ENCODE measurements at places on chromosomes 13 and 19.

GRCh38 chr19:39413272-39413910, 922 bp downstream of the PLEKHG2 start:
- peak; percentile 86 for DNase-seq

- DNase-seq, result no peak
Observed at GRCh38 chr19:45087531-45087930, 5.4 kb upstream of the PPP1R37 start.

GRCh38 chr13:56412856-56413255, 727.9 kb upstream of the PRR20A start:
- no peak for DNase-seq

DNA sequence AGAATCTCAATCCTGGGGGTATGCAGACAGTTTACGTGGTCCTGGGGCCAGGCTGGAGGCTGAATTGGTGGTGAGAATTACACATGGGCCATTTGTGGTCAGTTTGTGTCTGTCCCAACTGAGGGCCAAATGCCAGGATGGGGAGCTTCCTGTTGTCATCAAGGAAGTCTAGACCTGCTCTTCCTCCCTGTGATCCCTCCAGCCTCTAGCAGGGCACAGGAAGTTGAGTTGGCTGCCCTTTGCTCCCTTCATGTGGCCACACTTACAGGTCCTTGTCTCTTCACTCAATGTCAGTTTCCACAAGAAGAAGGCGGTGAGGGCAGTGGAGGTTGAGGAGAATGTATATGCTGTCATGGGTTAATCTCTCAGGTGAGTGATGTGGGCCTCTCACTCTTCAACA, 30.1 kb downstream of the SIGLEC7 start:
- DNase-seq, result no peak

- no peak for DNase-seq
Observed at GRCh38 chr13:25391932-25392331, 20.2 kb downstream of the ATP8A2 start.

- no peak for DNase-seq
Observed at GRCh38 chr13:95784161-95784899, 107.4 kb downstream of the DNAJC3 start.

DNA sequence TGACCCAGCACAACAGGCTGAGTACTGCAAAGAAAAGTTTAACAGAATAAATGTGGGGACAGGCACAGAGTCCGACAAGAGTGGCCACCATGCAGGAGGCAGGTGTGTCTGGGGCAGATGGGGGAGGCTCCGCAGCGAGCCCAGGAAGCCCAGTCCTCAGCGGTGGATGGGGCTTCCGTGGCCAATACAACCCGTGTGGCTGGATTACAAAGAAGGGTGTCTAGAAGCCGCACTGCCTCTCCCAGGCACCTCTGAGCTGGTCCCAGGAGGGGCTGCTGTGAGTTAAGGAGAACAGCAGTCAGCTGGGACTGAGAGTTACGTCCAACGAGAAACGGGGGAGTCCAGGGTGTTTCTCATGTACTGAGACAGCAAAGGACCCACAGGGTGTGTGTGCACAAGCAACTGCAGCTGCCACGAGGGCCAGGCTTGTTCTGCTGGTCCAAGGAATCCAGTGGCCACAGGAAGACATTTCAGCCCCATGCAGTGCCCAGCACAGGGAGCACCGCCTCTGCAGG, 70.2 kb downstream of the SPACA7 start:
- DNase-seq, result peak; percentile 34

DNA sequence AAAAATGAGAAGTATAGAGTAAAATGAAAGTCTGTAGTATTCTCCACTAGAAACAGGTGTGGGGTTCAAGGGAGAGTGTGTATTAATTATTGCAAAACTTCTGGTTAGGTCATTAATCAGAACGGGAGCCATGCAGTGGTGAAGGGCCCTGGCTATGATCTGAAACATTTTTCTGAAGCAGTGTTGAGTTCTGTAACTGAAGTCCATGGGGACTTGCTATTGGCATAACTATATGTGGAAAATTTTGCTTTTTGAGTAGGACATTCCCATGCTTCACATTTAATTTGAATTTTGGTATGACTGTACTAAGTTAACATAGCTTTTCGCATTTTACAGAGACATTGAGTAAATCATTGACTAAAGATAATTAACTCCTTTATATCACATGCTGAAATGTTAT, 67.5 kb downstream of the LRCH1 start:
- no peak for DNase-seq

DNA sequence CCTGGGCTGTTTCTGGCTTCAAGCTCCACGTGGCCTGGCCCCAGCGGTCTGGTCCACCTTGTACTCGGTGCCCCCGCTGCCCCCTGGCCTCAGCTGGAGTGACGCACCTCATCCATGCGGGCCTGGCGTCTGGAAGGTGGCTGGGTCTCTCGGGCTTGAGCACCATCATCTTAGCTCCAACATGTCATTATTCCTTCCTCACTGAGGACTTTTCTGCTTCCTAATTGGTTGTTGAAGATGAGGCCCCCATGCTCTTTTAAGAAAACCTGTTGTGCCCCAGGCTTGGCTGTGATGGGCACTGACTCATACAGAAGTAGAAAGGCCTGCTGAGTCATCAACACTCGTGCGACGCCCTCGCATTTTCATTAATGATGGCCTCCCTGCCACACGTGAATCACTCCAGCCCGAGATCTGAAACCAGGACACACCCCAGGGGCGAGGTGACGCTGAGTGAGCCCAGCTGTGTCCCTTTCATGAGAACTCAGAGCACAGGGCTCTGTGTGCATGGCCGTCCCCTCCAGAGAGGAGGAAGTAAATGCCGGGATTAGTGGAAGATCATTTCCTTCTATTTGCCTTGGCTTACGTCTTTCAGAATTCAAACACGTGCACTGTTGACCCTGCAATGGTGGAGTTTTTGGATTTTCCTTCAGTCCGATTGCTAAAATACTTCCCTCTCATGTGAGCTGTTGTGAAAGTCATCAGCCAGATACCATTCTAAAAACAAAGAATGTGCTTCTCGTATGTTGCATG, 14.0 kb upstream of the GJA3 start:
- DNase-seq, result peak; percentile 63

GRCh38 chr13:114142137-114142550, 9.7 kb upstream of the RASA3 start:
- no peak for DNase-seq

- DNase-seq, result no peak
Observed at GRCh38 chr19:44816301-44816700, 7.4 kb downstream of the BCAM start.

DNA sequence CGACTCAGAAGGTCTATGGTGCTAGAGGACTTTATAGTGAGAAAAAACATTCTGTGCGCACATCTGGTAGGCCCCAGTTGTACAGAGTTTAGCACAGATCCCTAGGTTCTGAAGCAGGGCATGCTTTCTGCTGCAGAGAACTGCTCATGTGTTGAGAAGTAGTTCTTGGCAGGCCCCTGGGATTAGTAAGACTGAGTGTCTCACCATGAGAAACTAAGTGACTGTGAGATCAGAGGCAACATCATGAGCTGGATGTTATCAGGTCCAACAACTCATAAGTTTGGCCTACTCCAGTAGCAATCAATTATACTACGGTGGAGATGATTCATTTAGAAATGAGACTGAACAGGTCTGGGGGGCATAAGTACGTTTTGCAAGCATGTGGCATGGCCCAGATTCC, 507.4 kb upstream of the KLF12 start:
- no peak for DNase-seq

- DNase-seq, result no peak
Observed at GRCh38 chr19:52567921-52568320, 2.2 kb upstream of the ZNF701 start.

GRCh38 chr19:48695743-48696352, at the start of gene FUT2:
Gene FUT2, plus strand, starts transcription at chr19:48695971. Its CDS starts 6,986 bp downstream, at chr19:48702957.
- DNase-seq, result peak; percentile 89

DNA sequence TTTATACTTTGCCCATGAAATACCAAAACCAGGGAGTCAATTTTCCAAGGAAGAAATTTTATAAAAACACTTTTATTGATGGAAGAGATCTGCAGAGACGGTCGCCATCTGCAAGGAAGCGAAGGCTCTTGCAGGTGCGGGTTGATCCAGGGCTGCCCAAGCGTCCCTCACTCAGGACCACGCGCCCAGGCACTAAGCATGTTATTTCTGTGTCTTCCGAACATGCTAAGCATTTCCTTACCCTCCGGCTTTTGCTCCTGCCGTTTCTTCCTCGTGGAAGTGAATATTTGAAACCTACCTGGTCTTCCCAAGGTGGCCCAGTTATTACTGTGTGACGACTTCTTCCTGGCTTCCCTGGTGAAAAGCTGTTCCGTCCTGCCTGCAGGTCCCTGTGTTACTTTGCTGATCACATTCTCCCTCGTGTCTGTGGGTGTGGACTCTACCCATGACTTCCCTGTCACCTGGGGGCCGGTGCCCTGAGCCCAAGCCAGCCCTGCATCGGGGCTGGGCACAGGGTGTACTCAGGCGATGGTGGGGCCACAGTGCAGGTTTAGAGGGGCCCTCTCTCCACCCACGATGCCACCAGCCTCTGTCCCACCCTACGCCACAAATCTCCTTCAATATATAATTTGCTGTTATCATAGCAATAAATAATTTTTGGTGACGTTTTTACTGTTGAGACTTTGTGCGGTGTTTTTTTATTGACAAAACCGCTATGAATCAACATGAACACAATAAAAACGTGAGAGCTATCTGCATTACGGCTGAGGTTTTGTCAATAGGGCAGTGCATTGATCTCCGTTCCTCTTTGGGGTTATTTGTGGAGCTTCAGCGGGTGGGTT, 119.4 kb downstream of the URI1 start:
- DNase-seq, result peak; percentile 20

DNA sequence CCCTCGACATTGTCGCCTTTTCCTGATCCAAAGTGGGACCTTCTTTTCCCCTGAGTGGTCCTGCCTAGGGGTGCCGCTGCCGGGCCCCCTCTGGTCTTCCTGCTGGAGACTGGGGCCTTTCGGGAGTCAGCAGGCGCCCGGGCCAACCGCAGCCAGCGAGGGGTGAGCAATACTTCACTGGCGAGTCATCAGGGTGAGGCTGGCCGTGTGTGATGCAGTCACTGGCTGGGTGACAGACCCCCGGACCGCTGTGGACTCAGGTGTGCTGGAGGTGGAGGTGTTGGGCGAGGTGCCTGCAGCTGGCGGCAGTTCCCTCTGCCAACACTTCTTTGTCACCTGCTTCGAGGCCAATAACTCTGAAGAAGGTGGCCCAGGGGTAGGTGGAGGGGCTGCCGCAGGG, 1.5 kb upstream of the CGB5 start:
- peak; percentile 63 for DNase-seq

DNA sequence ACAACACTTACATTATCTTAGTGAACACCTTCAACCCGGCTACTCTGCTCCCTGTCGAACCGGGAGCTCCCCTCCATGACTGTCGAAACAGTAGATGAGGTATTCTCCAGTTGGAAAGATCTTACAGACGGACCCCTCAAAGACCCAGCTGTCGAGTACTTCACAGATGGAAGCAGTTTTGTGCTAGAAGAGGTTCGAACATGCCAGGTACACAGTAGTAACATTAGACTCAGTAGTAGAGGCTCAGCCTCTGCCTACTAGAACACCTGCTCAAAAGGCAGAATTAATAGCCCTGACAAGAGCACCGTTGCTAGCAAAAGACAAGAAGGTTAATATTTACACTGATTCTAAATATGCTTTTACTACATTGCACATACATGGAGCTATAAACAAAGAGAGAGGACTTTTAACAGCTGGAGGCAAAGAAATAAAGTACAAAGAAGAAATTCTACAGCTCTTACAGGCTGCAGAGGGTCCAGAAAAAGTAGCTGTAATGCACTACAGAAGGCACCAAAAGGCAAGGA, 13.6 kb upstream of the SLC15A1 start:
- no peak for DNase-seq

- DNase-seq, result peak; percentile 87
Observed at GRCh38 chr19:48696353-48697010, 711 bp downstream of the FUT2 start.

DNA sequence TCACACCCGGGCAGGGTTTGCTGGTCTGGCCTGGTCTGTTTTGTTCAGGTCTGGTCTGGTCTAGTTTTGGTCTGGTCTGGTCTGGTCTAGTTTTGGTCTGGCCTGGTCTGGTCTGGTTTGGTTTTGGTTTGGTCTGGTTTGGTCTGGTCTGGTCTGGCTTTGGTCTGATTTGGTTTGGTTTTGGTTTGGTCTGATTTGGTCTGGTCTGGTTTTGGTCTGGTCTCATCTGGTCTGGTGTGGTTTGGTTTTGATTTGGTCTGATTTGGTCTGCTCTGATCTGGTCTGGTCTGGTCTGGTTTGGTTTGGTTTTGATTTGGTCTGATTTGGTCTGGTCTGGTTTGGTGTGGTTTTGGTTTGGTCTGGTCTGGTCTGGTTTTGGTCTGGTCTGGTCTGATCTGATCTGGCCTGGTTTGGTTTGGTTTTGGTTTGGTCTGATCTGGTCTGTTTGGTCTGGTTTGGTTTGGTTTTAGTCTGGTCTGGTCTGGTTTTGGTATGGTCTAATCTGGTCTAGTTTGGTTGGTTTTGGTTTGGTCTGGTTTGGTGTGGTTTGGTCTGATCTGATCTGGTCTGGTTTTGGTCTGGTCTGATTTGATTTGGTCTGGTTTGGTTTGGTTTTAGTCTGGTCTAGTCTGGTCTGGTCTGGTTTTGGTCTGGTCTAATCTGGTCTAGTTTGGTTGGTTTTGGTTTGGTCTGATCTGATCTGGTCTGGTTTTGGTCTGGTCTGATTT, 14.4 kb upstream of the F2RL3 start:
- DNase-seq, result no peak

GRCh38 chr13:30333616-30334015, 26.3 kb upstream of the KATNAL1 start:
- no peak for DNase-seq

- no peak for DNase-seq
Observed at GRCh38 chr19:29805031-29805965, 6.5 kb upstream of the CCNE1 start.

DNA sequence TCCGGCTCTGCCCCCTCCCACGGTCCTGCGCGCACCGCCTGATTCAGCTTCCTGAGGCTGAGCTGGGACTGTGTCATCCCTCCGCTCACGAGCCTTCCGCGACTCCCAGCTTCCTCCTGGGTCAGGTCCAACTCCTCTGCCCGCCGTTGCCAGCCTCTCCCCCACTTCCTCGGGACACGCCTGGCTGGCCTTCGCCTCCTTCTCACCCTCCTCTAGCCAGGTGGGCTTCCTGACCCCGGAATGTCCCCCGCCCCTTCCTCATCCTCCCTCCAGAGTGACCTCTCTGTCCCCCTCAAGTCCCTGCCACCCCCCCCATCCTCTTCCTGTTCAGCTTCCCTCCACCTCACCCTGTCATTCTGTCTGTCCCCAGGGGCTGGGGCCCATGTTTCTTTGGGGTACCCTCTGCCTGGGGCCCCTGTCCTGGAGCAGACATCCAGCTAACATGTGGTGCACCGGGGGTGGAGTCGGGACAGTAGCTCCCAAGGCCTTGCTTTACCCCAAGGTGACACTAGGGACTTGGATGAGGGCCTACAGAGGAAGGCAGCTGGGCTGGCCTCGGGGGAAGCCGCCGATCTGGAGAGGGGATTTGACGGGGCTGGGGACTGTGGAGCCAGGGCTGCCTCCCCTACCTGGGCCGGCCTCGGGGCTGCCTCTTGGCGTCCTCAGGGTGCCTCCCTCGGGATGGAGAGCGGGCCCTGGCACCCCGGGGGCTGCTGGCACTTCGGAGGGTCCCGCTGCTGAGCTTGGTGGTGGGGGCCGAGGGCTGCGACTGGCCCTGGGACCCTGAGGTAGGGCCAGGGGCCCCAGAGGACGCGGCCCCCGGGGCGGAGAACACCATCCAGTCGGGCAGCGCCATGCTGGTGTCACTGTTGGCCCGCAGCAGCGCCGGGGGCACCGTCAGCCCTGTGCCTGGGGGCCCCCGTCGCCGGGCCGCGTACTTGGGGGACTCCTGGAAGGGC, 16.5 kb downstream of the SHANK1 start:
- DNase-seq, result peak; percentile 65
